Testis (tissue), 5 donors: ENCODE measurements at places on chromosomes 4 and X.

- no peaks in the 10 kb centered on the region for H3K27me3 ChIP-seq
- H3K36me3 ChIP-seq: no peaks in the 10 kb centered on the region
- peak; percentile 57 for DNase-seq
- H3K27ac ChIP-seq: no peak overlapping the region
These were observed 181.0 kb upstream of the KCNIP4 start for GRCh38 chr4:22129454-22130029.

DNA sequence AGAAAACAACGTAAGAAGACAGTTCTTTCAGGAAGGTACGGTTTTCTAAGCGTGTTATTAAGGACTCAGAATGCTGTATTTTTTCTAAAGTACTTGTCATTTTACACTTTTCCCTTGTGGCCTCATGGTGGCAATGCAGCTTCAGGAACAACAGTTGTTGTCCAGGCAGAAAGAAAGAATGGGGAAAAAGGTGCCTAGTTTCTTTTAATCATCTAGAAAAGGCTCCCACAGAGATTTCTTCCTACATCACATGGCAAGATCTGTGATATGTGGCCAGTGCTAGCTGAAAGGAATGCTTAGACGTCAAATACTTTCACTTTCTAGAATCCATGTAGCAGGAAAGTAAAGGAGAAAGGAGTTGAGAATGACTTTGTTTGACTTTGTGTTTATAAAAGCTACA lies 49.0 kb upstream of the TRAM1L1 start:
- H3K4me1 ChIP-seq: no peaks in the 10 kb centered on the region
- no peaks in the 10 kb centered on the region for H3K36me3 ChIP-seq
- DNase-seq: peak; percentile 39
- H3K27me3 ChIP-seq: no peaks in the 10 kb centered on the region
- H3K27ac ChIP-seq: no peak overlapping the region
- no peak overlapping the region for H3K4me3 ChIP-seq

GRCh38 chrX:153357877-153358276 lies 23.9 kb downstream of the ZNF275 start:
- no peaks in the 10 kb centered on the region for H3K36me3 ChIP-seq
- no peaks in the 10 kb centered on the region for H3K27me3 ChIP-seq

GRCh38 chr4:909131-909571 lies 23.0 kb downstream of the GAK start:
- H3K27me3 ChIP-seq: no peaks in the 10 kb centered on the region
- H3K36me3 ChIP-seq: no peaks in the 10 kb centered on the region
- no peak overlapping the region for H3K27ac ChIP-seq
- peaks cover 19% of the 10 kb centered on the region for H3K4me1 ChIP-seq
- DNase-seq: no peak
- H3K4me3 ChIP-seq: no peak overlapping the region

DNA sequence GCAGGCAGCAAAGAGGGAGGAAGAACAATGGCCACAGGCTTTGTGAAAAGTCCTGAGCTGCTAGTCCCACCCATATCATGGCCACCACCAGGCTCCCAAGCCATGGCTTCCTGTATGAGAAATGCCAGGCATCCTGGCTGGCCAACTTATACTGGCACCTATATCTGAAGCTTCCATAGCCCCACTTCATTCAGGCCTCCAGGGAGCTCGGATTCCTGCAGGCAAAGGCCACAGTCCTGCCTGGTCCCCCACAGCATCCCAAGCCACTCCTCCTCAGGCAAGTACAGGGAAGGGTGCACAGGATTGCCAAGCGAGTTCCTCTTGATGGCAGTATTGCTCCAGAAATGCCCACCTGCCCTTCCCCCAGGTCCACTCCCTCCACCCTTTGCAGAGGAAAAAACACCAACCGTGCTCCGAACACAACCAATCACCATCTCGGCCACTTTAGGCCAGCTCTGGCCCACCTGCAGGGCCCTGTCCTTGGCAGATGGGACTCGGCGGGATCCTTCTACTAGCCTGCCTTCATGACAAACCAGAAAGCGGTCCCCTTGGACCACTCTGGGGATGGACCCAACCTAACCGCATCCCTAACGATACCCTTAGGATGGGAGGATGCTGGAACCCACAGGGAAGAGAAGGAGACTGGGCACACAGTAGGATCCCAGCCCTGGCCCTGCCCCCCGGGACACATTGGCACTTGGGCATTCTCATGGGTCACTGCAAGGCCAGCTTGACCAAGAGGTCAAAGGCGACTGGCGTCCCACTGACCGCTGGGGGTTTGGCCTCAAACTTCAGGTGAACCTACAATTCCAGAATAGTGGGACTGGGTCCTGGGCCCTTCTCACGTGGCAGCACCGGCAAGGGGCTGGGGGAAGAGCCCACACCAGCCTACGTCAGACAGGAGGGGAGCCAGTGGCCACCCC lies 220.4 kb upstream of the AGTR2 start:
- H3K36me3 ChIP-seq: no peaks in the 10 kb centered on the region
- no peaks in the 10 kb centered on the region for H3K4me1 ChIP-seq
- no peak overlapping the region for H3K4me3 ChIP-seq
- H3K27ac ChIP-seq: no peak overlapping the region

DNA sequence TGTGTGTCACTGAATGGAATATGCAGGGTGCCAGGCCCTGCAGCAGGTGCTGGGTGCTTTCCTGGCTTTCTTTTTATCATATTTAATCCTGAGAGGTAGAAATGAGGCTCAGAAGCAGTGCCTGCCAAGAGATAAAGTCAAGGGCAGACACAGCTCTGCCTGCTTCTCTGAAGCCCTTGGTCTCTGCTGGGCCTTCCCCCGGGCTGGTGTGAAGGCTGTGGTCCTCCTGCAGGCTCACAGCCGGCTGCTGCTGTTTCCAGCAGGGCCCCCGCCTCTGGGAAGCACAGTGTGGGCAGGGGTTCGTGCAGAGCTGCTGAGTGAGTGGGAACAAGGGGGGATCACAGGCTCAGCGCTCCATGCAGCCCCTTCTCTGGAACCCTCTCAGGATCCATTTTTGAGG lies 49.6 kb downstream of the TBC1D14 start:
- no peak for DNase-seq
- no peaks in the 10 kb centered on the region for H3K4me1 ChIP-seq
- no peak overlapping the region for H3K27ac ChIP-seq
- H3K27me3 ChIP-seq: no peaks in the 10 kb centered on the region

- H3K4me3 ChIP-seq: no peak overlapping the region
- H3K4me1 ChIP-seq: peaks cover 40% of the 10 kb centered on the region
- H3K36me3 ChIP-seq: no peaks in the 10 kb centered on the region
- no peaks in the 10 kb centered on the region for H3K27me3 ChIP-seq
- no peak for DNase-seq
These were observed 14.7 kb downstream of the TSPAN5 start for GRCh38 chr4:98643755-98644154.

- no peak for DNase-seq
- no peak overlapping the region for H3K4me3 ChIP-seq
- H3K27ac ChIP-seq: no peak overlapping the region
- peaks cover 6% of the 10 kb centered on the region for H3K4me1 ChIP-seq
- H3K36me3 ChIP-seq: no peaks in the 10 kb centered on the region
These were observed 9.0 kb downstream of the FAM193A start for GRCh38 chr4:2545321-2546013.

DNA sequence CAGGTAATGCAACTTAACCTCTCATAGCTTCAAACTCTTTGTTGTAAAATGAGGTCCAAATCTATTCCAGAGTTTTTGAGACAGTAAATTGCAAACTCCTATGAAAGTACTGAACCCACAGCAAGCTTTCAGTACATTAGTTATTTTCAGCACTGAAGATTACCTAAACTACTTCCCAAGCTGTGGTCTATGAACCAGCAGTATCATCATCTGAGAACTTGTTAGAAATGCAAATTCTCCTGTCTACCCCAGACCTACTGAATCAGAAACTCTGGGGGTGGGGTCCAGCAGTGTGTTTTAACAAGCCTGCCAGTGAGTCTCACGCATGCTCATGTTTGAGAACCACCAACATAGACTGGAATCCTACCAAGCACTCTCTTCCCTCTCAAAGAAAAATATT lies 5.7 kb upstream of the CASP6 start:
- no peak for DNase-seq
- no peak overlapping the region for H3K27ac ChIP-seq
- no peaks in the 10 kb centered on the region for H3K36me3 ChIP-seq
- no peak overlapping the region for H3K4me3 ChIP-seq
- peaks cover 3% of the 10 kb centered on the region for H3K4me1 ChIP-seq

- H3K4me3 ChIP-seq: no peak overlapping the region
- no peak overlapping the region for H3K27ac ChIP-seq
- H3K27me3 ChIP-seq: no peaks in the 10 kb centered on the region
- no peaks in the 10 kb centered on the region for H3K36me3 ChIP-seq
- no peak for DNase-seq
- H3K4me1 ChIP-seq: no peaks in the 10 kb centered on the region
These were observed 267.0 kb downstream of the CHIC1 start for GRCh38 chrX:73829890-73830466.

- H3K36me3 ChIP-seq: no peaks in the 10 kb centered on the region
- DNase-seq: no peak
- H3K4me3 ChIP-seq: peak overlapping the region; percentile 98
- peaks cover 13% of the 10 kb centered on the region for H3K4me1 ChIP-seq
These were observed 1.0 kb downstream of the HMGB2 start for GRCh38 chr4:173332963-173333657.

- H3K4me3 ChIP-seq: no peak overlapping the region
- no peaks in the 10 kb centered on the region for H3K36me3 ChIP-seq
- peak overlapping the region; percentile 79 for H3K27ac ChIP-seq
- H3K27me3 ChIP-seq: no peaks in the 10 kb centered on the region
These were observed 19.3 kb downstream of the SCARB2 start for GRCh38 chr4:76194325-76194724.

DNA sequence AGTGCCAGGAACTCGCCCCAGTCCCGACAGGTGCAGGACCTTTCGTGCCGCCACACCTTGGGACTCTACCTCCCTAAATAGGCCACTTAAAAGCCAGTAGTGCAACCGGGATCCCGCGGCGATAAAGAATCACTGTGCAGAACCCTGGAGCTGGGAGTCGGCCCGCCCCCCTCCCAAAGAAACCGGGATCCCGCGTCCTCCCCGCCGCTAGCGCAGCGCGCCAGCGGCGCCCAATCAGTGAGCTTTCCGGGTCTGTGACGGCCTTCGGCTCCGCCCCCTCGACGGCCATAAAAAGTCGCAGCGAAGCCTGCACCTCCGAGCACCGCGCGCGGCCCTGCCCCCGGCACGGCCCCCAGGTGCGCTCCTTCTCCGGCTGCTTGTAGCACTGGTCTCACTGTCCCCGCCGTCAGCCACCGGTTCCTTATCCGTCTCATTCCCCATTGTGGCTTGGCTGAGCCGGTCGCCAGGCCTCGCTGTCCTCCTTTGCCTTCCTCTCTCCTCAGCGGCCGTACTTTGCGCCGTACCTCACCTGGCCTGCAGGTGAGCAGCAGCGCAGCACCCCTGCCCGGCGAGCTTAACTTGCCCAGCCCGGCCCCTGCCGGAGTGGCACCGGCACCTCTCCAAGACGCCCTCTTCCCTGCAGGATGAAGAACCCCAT lies at the start of gene LRAT:
Gene LRAT (plus strand): TSS at position 318 of the 658 bp plus-strand sequence. CDS start 327 bp downstream, at position 645.
- H3K27me3 ChIP-seq: no peaks in the 10 kb centered on the region
- H3K36me3 ChIP-seq: no peaks in the 10 kb centered on the region
- H3K4me3 ChIP-seq: peak within 1 kb of the TSS; percentile 69
- H3K4me1 ChIP-seq: peaks cover 7% of the 10 kb centered on the region

DNA sequence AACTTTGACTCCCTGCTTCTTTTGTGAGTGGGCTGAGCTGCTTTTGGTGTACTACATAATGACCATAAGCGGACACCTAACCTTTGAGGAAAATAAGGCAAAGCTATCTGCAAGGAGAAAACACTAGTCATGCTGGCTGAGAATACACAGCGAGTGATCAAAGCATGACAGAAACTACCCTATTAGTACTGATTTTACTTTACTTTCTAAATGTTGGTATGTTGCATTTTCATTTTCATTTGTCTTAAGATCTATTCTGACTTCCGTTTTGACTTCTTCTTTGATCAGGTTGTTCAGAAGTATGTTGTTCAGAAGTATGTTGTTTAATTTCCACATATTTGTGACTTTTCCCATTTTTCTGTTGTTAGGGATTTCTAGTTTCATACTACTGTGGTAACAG lies 361.1 kb downstream of the TRAM1L1 start:
- H3K27me3 ChIP-seq: no peaks in the 10 kb centered on the region
- no peak overlapping the region for H3K4me3 ChIP-seq
- no peaks in the 10 kb centered on the region for H3K36me3 ChIP-seq

- no peaks in the 10 kb centered on the region for H3K36me3 ChIP-seq
- no peak overlapping the region for H3K27ac ChIP-seq
- no peaks in the 10 kb centered on the region for H3K27me3 ChIP-seq
- H3K4me1 ChIP-seq: no peaks in the 10 kb centered on the region
- no peak overlapping the region for H3K4me3 ChIP-seq
These were observed 102.1 kb upstream of the AP1S2 start for GRCh38 chrX:15956681-15957080.
